ENCODE measurements at places on chromosomes 1 and 21.
A peak's percentile ranks its signal among the peaks of the same experiment; 100 is the strongest.

DNA sequence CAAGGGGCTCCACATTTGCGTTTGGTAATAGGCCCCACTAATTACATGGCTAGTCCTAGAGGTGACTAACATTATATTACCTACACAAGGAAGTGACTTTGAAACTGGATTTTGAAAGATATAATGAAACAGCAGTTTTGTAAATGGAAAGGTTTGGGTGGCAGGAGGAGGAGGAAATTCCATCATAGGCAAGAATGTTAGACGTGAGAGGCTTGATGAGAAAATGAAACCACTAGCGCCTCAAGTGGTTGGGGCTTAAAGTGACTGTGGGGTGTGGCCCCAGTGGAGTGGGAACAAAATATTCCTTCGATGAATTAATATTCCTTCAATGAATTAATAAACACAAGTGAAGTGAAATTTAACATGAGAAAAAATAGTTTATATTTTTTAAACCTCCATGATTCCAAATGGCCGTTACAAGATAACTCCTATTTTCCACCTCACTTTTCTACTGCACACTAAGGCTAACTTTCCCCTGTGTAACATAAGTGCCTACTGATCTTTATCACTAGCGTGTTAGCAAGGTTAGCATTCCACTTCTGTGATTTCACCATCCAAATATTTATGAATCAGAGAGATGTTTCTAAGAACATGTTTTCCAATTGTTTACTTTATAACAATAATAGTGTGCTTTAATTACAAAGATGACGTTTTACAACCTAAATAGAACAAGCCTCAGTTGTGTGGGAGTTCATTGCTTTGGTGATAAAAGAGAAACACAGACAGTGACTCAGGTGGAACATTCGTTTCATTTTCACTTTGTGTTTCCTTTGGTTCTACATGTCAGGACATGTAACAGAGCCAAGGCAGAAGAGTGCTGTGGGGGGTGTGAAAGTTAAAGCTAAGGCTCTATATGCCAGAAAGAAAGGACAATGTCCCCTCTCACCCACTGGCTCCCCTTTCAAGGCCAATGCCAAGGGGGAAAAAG lies 12.5 kb upstream of the ATF3 start:
- peak; percentile 75 for DNase-seq

DNA sequence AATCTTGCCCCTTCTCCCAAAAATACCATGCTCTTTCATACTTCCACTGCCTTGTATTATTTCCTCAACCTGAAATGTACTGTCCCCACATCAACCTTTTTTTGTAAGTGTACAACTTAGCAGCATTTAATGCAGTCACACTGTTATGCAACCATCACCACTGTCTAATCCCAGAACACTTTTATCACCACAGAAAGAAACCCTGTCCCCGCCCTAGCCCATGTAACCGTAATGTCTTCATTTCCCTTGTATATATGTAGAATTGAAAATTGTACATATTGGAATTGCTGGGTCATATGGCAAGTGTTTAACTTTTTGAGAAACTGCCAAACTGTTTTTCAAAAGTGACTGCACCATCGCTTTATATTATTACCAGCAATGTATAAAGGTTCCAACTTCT lies 37.4 kb downstream of the PTP4A2 start:
- no peak for DNase-seq

GRCh38 chr1:10643607-10644306 lies 152.7 kb downstream of the CASZ1 start:
- DNase-seq, result no peak

GRCh38 chr1:13775459-13775858 lies 75.5 kb downstream of the PRDM2 start:
- no peak for DNase-seq

DNA sequence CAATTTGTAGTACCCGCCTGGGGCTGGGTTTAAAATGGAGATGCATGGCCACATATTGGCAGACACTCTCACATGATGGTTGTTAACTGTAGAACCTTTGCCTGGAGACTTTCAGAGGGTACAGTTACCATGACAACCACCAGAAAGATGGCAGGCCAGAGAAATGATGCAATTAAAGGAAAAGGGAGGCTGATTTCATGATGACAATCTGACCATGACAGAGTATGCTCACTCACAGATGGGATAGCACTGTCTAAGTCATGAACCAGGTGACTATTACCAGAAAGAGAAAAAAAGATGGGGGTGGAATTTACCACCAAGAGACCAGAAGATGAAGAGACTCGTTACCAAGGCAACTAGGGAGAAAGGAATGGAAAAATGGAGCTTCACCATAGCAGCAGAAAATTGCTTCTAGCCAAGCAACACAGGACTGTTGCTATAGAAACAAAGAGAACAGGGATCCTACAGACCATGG lies 3.5 kb upstream of the TRIT1 start:
- DNase-seq, result no peak

DNA sequence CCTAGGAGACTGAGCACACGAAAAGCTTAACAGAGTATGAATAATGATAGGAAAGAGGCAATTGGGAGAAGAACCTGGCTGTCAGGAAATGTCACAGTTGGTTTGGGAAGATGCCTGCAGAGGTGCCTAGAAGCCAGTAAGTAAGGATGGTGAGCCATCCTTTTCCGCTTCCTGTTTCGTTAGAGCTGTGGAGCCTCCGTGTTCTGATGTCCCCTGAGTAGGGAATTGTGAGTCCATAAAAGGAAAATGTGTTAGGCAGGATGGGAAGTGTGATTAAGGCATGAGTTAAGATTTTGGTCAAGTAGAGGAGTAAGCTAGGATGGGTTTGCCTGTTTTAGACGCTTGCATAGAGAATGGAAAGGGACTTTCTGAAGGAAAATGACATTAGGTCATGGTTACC lies 9.0 kb downstream of the CLIC4 start:
- no peak for DNase-seq

DNA sequence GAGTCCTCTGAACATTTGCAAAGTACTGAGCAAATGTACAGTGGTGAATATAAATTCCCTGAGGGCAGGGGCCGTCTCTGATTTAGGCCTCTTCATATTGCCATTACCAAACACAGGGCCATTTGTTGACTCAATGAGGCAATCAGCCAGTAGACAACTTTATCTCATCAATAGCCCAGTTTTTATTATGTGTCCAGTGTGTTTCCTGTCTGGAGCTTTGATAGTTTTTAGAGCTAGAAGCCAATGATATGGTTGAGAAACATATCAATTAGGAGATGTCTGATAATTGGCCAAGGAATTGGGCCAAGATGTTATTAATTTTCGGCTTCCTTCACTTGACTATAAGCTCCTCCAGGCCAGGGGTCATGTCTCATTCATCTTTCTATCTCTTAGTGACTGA lies 163.0 kb downstream of the ROR1 start:
- no peak for DNase-seq

DNA sequence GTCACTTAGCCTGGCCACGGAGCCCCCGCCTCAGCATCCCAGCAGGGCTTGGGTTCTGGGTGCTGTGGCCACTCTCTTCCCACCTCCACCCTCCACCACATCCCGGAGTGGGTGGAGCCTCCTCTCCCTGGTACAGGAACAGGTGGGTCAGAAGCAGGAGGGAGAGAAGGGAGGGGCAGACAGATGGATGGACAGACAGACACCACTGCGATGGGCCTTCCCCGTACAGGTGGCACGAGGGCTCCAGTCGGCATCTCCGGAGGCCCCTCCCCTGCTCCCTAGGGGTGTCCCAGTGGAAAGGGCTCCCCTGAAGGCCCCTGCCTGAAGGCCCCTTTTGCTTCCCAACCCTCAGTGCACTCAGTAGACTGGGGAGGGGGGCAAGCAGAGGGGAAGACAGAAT lies 96.9 kb upstream of the TARDBP start:
- DNase-seq, result no peak

GRCh38 chr21:31347435-31348032 lies 3.5 kb upstream of the TIAM1 start:
- DNase-seq, result no peak

DNA sequence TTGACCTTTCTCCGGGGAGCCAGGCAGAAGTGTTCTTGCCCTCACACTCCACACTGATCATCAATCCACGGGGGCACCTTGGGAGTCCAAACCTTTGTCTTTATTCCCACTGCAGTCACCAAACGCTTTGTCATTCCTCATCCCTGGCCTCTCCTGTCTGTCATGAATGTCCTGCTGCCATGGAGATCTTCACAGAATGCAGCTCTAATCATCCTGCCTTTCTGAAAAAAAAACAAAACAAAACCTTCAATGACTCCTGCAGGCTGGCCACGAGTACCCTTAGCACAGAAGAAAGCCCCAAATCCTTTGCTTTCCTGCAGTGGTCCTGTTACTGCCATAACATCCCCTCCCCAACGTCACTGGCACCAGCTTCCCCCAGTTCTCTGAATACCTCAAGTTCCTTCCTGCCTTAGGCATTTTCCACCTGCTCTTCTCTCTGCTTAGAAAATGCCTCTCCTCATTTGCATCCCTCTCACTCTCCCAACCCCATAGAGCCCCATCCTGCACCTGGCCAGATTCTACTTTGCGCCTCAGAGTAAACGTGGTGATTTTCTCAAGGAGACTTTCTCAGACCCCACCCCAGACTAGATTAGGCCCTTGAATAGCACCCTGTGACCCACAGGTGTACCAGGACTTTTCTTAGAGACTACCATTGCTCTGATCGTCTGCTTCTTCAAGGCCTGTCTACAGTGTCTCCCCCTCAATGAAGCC lies 131.2 kb downstream of the AK5 start:
- DNase-seq, result no peak

DNA sequence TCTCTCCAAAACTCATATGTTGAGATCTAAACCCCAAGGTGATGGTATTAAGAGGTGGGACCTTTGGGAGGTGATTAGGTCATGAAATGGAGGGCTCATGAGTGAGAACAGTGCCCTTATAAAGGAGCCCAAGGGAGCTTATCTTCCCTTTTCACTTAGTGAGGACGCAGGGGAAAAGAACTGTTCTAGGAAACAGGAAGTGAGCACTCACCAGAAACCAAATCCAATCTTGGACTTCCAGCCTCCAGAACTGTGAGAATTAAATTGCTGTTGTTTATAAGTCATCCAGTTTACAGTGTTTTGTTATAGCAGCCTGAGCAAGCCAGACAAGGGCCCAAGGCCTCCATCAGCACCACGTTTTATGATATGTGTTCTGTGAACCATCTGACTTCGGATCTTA lies 60.3 kb upstream of the LRRC8D start:
- DNase-seq, result no peak

- DNase-seq, result no peak
Measured at GRCh38 chr1:221067721-221068120, 188.5 kb downstream of the HLX start.

GRCh38 chr1:90133133-90133532 lies 138.2 kb downstream of the ZNF326 start:
- no peak for DNase-seq

GRCh38 chr1:61089741-61090140 lies 7.4 kb downstream of the NFIA start:
- no peak for DNase-seq

GRCh38 chr1:66394603-66395002 lies 139.3 kb upstream of the SGIP1 start:
- DNase-seq, result no peak

DNA sequence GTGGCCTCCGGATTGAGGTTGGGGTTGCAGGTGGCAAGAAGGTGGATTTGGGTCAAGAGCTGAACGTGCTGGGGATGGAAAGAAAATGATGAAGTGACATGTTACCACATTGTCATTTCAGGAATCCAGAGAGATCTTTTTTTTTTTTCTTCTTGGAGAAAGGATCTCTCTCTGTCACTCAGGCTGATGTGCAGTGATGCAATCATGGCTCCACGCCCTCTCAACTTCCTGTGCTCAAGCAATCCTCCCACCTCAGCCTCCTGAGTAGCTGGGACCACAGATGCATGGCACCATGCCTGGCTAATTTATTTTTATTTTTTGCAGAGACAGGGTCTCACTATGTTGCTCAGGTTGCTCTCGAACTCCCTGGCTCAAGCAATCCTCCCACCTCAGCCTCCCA lies 80.6 kb downstream of the GON4L start:
- DNase-seq, result no peak

GRCh38 chr1:30195424-30196134 lies 527.8 kb downstream of the MATN1 start:
- DNase-seq, result no peak

DNA sequence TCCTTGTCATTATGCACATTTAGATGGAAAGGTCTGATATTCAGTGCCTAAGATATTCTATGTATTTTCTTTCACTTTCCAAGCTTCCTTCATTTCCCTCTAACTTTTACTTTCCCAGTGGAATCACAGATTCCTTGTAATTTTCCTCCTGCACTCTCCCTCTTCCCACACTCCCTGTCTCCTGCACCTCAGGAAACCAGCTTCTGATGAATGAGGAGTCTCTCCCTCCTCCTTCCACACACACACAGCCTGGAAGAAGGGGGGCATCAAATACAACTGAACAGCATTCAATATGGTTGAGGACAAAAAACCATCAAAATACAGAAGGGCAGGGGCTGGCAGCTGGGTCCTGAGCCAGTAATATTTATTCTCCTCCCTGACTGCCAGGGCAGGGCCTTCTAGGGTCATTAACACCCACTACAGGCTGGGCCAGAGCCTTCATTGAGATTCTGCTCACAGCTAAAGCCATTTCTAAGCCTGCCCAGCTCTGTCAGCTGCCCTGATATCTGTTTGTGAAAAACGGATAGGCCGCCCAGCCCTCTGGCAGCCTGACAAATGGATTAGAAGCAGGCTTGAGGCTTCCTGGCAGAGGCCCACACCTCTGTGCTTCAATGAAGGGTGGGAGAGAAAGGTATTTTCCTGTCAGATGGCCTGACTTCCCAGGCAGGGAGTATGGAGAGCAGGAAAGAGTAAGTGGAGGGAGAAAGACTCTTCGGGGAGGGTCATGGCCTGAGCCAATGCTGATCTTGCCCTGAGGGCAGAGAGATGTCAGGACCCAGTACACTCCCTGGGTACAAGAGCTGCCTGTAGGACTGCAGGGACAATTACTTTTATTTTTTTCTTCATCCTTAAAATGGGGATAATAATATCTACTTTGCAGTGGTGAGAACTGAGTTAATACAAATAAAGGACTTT lies 138.9 kb upstream of the SPATA6 start:
- no peak for DNase-seq

DNA sequence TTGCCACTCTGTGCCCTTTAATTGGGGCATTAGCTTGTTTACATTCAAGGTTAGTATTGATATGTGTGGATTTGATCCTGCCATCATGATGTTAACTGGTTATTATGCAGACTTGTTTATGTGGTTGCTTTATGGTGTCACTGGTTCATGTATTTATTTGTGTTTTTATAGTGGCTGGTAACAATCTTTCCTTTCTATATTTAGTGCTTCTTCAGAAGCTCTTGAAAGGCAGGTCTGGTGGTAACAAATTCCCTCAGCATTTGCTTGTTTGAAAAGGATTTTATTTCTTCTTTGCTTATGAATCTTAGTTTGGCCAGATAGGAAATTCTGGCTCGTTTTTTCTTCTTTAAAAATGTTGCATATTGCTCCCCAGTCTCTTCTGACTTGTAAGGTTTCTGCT lies 215.4 kb downstream of the ZC3H11B start:
- DNase-seq, result no peak

DNA sequence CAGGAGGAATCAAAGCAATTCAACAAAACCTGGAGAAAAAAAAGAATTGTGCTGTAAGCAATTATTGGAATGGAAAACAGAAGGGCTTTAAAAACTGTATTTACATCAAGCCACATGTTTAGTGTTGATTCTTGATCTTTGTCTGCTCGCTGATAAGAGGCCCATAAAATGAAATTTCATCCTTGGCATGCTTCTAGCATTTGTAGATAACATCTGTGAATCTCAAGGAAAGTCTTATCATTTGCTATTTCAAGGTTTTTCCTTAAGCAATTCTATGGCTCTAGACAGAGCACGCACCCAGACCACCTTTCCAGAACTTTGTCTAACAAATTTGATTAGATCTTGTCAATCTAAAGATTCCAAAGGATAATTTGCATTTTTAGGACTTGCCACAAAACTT lies 181.0 kb upstream of the FGGY start:
- no peak for DNase-seq
